Right cardiac atrium (tissue), 5 donors: ENCODE measurements at places on chromosomes 16 and 17. TPM values are rescaled to one million over a fixed set of nuclear protein-coding genes. Genes with fewer than 3 reads are reported as not detected.

Gene WNT3
- 2.5 TPM for total RNA-seq

GRCh38 chr16:50381679-50382440 is 13.1 kb upstream of the BRD7 start:
- no peak for DNase-seq

- DNase-seq = no peak
Measured at GRCh38 chr17:44920565-44920940, 5.3 kb upstream of the GFAP start.

Gene SAMD14
- 2.4 TPM for total RNA-seq

DNA sequence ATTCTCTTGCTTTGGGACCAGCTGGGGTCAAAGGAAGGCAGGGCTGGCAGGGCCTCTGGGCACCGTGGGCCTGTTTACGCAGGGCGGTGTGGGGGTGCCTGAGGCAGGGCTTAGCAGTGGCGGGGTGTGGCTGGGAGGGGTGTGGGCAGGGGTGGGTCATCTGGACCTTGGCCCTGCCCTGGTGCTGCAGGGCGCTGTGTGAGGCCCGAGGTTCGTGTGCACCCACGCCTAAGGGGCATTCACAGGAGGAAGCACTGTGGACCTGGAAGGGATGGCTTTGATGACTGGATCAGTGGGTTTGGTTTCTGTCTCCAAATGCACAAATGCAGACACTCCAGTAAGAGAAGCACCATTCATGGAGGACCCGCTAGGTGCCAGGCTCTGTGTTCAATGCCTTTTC is 37.3 kb downstream of the BCO1 start:
- DNase-seq = no peak

Gene SYT17
- 0.86 TPM for total RNA-seq

Gene RHBDL3
- 40.7 TPM for total RNA-seq
